ENCODE measurements at places on chromosomes 11 and 22.
A peak's percentile ranks its signal among the peaks of the same experiment; 100 is the strongest.

- DNase-seq: no peak
Observed at GRCh38 chr11:2366276-2366675, 10.8 kb upstream of the CD81 start.

- DNase-seq: peak; percentile 84
Observed at GRCh38 chr11:393219-394033, 583 bp upstream of the PKP3 start.

DNA sequence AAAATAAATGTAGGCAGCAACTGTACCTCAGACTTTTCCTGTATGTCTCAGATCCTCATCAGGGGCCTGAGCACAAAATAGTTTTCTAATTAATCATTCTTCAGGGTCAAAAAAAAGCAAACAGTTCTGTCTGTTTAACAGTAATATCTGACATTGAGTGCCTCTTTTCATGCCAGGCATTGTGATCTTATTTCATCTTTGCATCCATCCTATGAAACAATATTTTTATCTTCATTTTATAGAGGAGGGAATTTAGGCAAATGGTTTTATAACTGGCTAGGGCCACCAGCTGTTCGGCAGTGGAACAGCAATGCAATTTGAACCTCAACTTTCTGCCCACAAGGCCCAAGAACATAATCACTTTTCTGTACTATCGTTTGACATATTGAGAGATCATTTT is 145.6 kb downstream of the WNT7B start:
- peak; percentile 21 for DNase-seq

DNA sequence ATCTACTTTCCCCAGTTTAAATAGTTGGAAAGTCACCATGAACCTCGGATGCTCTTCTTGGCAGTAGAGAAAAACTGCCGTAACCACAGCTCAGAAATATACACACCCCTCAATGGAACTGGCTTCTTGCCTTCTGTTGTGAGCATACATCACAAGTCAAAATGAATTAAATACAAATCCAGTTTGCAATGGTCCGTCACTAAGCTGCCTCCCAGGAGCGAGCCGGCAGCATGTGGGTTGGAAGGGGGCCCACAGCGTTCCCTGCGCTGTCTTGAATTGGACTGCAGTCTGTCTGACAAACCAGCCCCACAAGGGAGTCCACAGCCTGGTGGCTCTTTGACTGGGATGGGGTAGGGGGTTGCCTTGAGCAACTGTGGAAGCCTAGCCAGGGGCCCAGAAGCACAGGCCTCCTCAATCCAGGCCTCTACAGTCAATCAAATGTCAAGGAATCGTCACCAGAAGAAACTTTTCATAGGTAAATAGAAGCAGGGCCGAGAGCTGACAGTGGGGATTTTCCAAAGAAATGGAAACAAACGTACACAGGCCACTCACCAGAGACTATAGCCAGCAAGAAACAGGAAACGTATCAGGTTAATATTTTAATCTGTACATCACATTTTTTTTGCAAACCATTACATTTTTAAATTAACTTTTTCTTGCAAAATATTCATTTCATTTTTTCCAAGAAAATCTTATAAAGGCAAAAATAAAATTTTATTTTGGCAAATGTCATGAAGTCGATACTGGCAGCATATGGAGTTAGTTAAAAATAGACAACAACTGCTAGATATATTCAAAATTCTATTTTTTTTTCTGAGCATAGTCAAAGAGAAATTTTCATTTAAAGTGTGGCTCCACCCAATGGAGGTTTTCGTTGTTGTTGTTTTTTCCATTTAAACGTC is 38.5 kb downstream of the C11orf58 start:
- DNase-seq: peak; percentile 92

- DNase-seq: no peak
Observed at GRCh38 chr11:11971906-11972547, 36.4 kb downstream of the DKK3 start.

DNA sequence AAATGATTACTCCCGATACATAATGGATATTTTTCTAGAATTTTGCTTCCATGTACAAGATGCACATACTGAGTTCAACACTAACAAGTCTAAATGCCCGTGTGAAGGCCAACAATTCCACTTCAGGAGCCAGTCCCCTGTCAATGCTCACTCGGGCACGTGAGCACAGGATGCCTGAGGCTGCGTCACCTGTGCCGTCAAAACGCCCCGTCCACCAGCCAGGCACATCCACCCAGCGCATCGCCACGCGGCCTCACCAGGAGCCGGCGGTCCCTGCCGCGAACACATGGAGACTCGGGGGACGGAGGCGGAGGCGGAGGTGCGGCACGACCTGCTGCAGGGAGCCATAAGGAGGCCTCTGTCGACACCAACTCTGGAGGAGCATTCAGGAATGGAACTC is 9.8 kb downstream of the TOLLIP start:
- no peak for DNase-seq

- DNase-seq: no peak
Observed at GRCh38 chr22:30472994-30473720, 1.3 kb upstream of the SEC14L3 start.

DNA sequence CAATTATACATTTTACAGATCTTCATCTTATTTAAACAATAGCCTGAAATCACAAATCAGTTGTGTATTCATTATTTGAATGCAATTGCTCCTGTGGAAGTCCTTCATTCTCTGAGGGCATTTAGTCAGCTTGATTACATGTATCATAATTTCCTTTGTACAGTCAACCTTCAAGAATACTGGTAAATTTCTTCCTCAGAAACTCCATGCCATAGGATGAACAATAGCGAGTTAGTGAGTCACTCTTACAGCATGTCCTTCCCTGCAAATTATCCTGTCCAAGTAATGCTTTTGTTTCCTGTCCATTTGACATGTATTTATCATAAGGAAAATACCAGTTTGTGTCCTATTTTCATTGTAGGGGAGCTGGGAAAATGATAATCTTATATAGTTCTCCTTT is 3.8 kb downstream of the OR10S1 start:
- peak; percentile 69 for DNase-seq

GRCh38 chr11:36738292-36738861 is 140.3 kb upstream of the RAG2 start:
- no peak for DNase-seq

DNA sequence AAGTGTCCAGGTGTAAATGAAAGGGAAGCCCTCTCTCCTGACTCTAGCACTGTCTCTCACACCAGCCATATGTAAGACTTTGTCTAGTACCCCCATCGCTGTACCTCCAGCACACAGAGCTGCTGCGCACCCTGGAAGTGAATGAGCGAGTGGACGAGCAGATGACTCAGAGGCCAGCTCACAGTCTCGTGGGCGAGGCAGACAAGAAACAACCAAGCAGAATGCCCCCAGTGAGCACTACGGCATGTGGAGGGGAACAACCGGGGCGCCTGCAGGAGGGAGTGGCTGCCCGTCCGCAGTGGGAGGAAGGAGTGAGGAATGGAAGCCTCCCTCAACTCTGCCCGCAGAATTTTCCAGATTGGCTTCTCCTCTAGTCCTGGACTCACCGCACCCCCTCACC is 46.4 kb downstream of the MCM5 start:
- DNase-seq: peak; percentile 86

- DNase-seq: no peak
Observed at GRCh38 chr22:30302810-30303138, 13.5 kb upstream of the CASTOR1 start.

- DNase-seq: no peak
Observed at GRCh38 chr11:32426192-32426591, 9.1 kb downstream of the WT1 start.

- no peak for DNase-seq
Observed at GRCh38 chr11:85977751-85978160, 91.1 kb downstream of the PICALM start.

GRCh38 chr11:39806652-39807051 is 1652.8 kb downstream of the LRRC4C start:
- no peak for DNase-seq

DNA sequence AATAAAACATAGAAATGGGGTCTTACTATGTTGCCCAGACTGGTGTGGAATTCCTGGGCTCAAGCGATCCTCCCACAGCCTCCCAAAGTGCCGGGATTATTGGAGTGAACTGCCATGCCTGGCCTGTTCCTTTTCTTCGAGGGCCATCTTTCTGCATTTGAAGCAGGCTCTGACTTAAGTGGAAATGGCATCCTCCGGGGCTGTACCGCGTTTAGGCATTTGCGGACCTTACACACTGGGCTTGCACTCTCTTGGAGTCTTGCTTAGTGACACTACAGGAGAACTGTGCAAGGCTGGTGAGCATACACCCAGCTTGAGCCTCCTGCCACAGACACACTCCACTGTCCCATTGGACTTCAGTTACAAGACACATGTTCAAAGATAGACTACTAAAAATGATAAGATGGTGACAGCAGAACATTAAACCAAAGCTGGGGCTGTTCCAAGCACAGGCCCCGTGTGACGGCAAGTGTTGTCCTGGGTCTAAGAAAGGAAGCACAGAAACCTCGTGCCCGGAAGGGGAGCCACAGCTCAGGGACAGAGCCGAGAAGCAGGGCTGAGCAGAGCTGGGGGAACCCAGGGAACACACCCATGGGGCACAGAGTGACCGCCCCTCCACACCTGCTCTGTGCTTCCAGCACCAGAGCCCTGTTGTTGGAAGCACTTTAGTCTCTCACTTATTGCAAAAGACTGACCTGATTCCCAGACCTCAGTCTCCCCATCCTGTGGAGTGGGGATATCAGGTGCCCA is 59.0 kb upstream of the SHANK2 start:
- no peak for DNase-seq

- DNase-seq: no peak
Observed at GRCh38 chr11:44308923-44309477, 939 bp downstream of the ALX4 start.

GRCh38 chr22:37482244-37482643 is 3.9 kb downstream of the MFNG start:
- no peak for DNase-seq

DNA sequence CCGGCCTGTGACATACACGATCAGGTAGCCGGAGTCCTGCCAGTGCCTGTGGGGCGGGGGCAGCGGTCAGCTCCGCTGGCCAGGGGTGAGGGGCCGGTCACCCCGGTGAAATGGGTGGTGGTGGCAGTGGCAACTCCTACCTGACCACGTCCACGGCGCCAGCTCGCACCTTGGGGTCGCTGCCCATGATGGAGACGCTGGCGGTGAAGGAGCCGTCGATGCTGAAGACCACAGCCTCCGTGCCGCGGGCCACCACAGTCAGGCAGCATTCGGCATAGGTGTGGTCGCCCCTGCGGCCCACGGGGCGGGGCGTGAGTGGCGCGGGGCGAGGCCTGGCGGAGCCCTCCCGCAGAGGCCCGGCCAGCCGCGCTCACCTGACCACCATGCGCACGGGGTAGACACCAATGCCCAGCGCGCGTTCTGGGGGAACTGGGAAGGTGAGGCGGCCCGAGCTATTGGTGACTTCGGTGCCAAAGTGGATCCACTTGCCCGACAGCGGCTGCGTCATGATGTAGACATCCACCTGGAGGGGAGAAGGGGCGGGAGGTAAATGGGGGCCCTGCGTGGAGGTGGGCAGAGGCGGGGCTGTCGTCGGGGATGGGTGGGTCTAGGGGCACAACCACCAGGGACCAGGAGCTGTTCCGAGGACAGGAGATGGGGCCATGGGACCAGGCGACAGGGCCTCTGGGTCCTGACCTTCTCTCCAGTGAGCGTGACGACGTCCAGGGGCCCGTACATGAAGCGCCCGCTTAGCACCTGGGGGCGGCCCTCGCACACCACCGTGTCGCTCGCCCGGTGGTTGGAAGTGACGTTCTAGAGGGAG is 10.9 kb downstream of the AIP start:
- no peak for DNase-seq

GRCh38 chr11:132777067-132777975 is 755.0 kb downstream of the OPCML start:
- DNase-seq: no peak

DNA sequence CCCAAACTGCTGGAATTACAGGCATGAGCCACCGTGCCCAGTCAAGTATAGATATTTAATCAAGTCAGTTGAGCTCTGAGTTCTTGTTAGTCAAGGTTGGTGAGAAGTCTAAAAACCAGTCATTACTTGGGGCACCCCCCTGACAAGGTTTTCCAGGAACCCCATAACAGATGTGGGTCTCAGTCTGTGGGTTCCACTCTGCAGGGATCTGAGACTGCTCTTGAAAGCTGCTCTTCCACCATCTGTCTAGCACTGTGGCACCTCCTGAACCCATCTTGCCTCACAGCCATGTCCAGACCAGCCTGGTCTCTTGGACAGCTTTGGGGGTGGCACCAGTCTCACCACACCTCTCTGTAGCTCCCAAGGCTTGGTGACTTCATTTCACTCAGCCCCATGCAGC is 44.3 kb upstream of the PLET1 start:
- no peak for DNase-seq

GRCh38 chr11:70887542-70887827 is 364.9 kb downstream of the SHANK2 start:
- no peak for DNase-seq

DNA sequence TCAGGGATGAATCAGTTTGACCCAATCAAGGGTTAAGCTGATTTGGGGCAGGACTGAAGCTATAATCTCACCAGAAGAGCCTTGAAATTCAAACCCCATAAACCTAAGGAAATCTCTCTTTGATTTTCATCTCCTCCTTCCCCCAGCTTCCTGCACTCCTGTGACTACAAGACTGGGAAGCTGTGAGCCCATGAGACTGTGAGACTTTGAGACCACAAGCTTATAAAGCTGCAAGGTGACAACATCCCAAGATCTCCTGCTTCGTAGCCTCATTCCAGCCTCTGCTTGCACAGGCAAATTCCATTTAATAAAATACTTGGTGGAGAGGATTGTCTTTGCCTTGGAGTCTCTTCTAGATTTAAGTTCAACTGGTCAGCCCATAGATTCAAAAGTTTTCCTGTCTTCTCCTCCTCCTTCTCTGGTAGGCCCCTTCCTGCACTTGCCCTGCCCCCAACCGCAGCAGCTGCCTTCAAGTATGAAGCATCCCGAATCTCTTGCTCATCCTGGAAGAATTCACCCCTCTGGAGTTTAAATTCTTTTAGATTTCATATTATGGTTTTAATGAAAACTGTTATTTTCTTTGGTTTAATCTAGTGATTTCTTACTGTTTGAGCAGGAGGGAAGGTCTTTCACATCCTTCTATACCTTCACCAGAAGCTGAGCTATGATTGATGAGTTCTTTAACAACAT is 42.1 kb downstream of the PAMR1 start:
- peak; percentile 95 for DNase-seq

DNA sequence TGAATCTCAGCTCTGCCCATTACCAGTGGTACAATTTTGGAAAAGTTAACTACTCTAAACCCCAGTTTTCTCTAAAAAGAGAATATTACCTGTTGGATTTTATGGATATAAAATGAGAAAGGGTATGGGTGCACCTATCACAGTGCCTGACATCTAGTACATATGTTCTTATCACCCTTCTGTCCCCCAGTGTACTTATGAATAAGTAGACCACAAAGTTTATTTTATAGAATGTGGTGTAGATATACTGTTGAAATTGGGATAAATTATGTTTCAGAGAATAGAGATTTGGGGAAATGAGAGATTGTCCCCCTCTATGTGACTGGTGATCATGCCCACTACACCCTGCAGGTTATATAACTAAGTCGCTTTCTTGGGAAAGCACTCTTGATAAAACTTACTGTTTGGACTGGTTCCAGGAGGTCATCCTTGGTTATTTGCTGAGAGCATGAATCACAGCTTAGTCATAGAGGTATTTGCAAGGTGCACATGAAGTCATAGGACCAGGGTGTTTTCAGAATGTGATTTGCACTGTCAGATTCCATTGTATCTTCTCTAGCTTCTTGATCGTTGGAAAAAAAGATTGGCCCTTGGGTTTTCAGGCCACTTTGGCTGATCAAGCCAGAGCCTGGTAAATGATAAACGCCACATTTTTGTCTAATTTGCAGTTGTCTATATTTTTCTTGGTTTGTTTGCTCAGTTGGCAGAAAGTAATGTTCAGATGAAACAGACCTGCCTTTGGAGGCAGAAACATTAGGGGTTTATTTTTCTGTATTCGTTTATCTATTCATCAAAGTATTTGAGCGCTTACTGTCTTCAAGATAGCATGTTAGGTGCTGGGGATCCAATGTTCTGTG is 21.3 kb downstream of the STX3 start:
- peak; percentile 22 for DNase-seq
